ENCODE measurements at places on chromosomes 6 and 20. TPM values are rescaled to one million over a fixed set of nuclear protein-coding genes. Genes with fewer than 3 reads are reported as not detected.

Gene RBL1
- total RNA-seq: 51.4 TPM

Gene SRSF6
- 167 TPM for total RNA-seq

Gene RGS19
- total RNA-seq: 101 TPM

Gene FHL5
- not detected for total RNA-seq

Gene CPNE5
- total RNA-seq: 2.7 TPM

Gene CPXM1
- 0.49 TPM for total RNA-seq

Gene GRM4
- not detected for total RNA-seq

Gene CDH26
- 0.59 TPM for total RNA-seq

Gene OXT
- 0.61 TPM for total RNA-seq

Gene ZMYND8
- total RNA-seq: 52.3 TPM

Gene VSX1
- not detected for total RNA-seq

Gene HLA-DQA1
- 89.7 TPM for total RNA-seq

Gene HLA-DRA
- total RNA-seq: 242 TPM

Gene IYD
- total RNA-seq: not detected

Gene IL17F
- 1.5 TPM for total RNA-seq

Gene POM121L2
- total RNA-seq: not detected

Gene ULBP1
- 2.0 TPM for total RNA-seq

Gene AGPAT1
- 46.4 TPM for total RNA-seq

Gene ADGRB3
- not detected for total RNA-seq

Gene ADGRG6
- total RNA-seq: not detected

Gene ANKRD66
- total RNA-seq: not detected

Gene GFRA4
- total RNA-seq: not detected

Gene SRMS
- total RNA-seq: not detected

Gene C20orf204
- 14.7 TPM for total RNA-seq

Gene C6orf52
- 2.0 TPM for total RNA-seq

Gene SLC22A23
- 0.42 TPM for total RNA-seq

Gene CRISP3
- not detected for total RNA-seq

Gene MRPL18
- total RNA-seq: 72.9 TPM

Gene WFDC10B
- total RNA-seq: not detected

Gene KIFC1
- total RNA-seq: 76.9 TPM

Gene HTR1E
- total RNA-seq: not detected

All from T-helper 1 cell treated with Interleukin-12 subunit alpha and Interleukin-12 subunit beta and Interleukin-4 antibody, amounts not matched to agents 30 ng/mL and 1 ng/mL, for 36 hours (primary cell).